ENCODE measurements at places on chromosomes 1 and 21.
A peak's percentile ranks its signal among the peaks of the same experiment; 100 is the strongest.

DNA sequence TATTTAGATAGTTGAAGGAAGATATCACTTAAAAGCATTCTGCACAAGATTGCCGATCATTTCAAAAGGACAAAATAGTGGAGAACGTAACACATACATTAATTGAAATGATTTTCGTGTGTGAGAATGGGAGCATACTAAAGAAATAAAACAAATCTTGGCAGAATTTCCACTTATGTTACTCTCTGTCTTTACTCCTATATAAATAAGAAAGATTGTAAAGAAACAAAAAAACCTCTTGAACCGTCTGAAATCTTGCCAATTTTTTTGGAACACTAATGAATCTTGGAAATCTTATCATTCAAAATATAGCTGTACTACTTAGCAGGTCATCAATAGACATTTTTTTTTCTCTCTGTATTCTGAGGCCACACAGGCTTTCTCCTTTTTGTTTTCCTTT is 528.8 kb upstream of the NCAM2 start:
- no peak for DNase-seq

- DNase-seq = peak; percentile 27
Observed at GRCh38 chr1:3403388-3404231, 50.9 kb upstream of the ARHGEF16 start.

DNA sequence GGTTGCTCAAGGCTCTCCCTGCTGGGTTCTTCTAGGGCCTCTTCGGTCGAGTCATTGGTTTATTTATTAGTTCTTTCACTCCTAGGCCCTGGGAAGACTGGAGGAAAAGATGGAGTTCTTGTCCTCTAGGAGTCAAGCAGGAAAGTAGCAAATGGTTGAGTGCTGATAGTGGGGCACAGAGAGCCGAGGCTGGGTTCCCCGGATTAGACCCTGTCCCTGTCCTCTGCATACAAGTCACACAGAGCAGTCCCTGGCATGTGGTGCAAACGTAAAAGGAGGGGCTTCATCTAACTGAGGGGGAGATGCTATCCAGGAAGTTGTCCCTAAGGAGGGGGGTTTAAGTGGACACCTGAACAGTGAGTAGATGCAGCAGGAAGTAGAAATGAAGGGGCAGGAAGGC is 19.2 kb upstream of the KCNE2 start:
- DNase-seq = no peak

GRCh38 chr1:31373056-31373896 is at the start of gene FABP3:
Gene FABP3, minus strand, starts transcription at chr1:31373076. Its CDS starts 62 bp downstream, at chr1:31373014.
- DNase-seq = peak; percentile 73

GRCh38 chr1:14925336-14926136 is 228.0 kb upstream of the TMEM51 start:
- no peak for DNase-seq

DNA sequence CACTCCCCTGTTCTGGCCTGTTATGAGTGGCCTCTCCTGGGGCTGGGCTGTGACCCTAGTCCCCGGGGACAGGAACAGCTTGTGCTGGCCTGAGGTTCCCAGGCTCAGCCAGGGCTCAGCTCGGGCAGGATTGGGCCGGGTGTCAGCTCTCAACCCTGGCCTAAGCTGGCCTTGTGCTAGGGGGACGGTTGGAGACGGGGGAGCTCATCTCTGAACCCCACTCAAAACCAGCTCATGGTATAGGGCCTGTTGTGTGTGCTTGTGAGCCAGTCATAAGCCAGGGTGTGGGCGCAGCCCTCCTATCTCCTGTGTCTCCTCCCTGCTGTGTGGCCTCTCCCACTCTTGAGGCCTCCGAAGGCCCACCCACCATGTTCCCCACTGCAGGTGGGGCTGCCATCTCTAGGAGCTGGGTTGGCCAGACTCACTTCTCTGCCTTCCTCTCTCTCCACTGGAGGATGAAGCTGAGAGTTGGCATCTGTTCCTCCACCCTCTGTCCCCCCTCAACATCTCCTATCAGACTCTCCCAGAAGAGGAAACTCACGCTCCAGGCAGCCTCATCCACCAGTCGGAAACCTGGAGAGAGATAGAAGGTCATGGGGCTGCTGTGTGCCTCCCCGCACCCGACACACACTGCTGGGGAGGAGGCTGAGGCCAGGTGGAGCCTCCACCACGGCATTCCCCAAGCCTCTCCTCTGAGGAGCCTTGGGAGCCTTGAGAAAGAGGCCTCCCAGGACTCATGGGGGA is 1.4 kb downstream of the PEAR1 start:
- DNase-seq = peak; percentile 97

GRCh38 chr1:34178072-34178471 is 1.4 kb downstream of the C1orf94 start:
- no peak for DNase-seq

GRCh38 chr1:6819246-6820040 is 34.2 kb downstream of the CAMTA1 start:
- DNase-seq = no peak
